ENCODE measurements at places on chromosomes 7 and 10.

DNA sequence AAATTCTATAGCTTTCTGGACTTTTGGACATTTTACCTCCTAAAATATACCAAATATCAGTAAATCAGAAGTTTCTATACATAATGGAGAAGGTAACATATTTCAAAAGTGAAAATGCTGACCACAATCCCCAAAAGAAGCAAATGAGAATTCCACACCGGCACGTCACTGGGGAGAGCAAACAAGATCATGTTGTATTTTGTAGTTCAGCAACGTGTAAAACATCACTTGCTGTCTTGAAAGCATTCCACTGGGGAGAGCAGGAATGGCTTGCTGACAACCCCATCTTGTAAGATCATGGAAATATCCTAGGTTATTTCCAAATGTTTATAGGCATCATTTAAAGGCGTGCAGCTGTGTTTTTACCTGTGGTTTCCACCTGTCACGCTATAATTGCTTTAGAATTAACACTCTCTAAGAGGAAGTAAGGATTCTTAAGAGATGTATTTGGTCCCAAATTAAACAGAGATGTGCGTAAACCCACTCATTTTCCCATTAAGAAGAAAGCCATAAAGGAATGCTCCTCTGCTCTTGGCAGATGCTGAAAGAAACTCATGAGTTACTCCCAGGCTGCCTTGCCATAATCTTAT is 397.1 kb upstream of the POT1 start:
- no peak for DNase-seq

GRCh38 chr7:140435252-140435895 is 31.5 kb downstream of the RAB19 start:
- no peak for DNase-seq

DNA sequence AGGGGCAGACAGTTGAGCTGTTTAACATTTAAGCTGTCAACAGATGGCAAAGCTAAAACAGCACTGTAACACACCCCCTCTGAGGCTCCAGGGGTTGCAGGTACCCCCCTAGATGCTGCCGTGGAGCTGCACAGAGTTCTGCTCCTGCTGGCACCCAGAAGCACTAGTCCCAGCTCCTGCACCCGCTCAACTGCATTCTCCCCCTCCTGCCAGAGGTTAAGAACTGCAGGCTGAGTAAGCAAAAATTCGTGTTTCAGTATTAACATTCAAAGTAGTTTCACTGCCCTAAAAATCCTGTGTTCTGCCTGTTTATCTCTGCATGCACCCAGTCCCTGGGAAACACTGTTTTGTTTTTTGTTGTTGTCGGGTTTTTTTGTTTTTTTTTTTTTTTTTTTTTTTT is 790.8 kb upstream of the KCND2 start:
- DNase-seq: no peak

GRCh38 chr10:75104842-75105241 is 6.6 kb upstream of the SAMD8 start:
- no peak for DNase-seq

DNA sequence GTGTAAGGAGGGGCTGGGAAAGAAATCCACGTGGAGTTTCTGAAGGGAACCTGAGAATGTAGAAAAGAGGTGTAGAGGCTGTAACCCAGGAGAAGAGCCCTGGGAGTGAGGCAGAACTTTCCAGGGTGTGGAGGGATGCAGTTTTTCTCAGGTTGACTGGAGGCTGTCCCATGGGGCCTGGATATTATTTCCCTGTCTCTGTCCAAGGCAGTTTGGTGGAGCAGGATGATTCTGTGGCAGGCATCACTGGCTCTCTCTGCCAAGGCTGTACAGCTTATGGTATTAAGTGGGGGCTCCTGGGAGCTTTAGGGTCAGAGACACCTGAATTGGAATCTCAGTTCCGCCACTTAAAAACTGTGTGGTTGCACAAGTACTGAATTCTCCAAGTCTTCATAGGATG is 81.6 kb downstream of the CHN2 start:
- DNase-seq: no peak

DNA sequence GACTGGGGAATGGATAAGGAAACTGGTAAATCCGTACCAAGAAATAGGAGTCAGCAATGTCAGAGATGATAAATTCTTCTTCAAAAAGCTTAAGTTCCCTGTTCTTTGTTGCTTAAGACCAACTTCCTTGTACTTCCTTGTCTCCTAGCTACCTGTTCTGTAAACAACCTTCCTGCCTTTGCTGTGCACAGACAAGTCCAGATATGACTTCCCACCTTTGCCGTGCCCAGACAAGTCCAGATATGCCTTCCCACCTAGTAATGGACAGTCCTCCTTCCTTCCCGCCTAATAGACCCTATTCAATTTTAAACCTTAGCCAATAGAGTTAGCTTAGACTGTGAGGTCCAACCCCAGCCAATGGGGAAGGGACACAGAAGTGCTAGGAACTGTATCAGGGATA is 2.5 kb upstream of the ZNF33A start:
- no peak for DNase-seq

DNA sequence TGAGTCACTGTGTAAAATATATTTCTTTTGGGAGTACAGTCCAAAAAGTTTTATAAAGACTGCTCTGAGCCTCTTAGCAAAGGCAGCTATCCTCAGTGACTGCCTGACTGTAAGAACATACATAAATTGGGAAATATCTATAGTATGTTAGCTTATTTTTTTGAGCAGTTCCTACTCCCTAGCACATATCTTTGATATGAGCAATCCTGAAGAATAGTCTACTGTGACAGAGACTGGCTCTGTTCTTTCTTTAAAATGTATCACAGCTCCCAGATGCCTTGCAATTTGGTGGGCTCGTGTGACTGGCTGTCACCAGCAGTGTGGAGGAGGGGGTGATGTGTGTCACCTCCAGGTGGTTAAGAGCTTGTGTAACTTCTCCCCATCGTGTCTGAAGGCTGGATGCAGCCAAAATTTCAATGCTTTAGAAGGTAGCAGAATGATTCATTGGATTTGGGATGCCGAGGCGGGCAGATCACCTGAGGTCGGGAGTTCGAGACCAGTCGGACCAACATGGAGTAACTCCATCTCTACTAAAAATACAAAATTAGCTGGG is 47.9 kb downstream of the MTERF1 start:
- no peak for DNase-seq

DNA sequence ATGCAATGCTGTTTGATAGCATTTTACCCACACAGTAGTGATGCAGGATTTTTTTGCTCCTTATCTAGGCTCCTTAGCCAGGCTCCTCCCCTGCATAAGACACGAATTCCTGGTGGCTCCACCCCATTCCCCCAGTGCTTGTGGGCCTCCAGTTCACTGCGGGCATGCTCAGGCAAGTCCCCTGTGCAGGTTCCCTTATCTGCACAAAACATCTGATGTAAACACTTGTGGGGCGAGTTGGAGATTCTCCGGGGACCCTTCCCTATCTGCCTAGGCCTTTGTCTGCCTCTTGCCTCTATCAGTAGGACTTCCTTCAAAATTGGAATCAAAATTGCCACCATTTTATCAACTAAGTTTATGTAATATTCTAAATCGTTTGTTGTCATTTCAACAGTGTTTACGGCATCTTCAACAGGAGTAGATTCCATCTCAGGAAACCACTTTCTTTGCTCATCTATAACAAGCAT is 5.4 kb upstream of the STK17A start:
- no peak for DNase-seq

- DNase-seq: no peak
Measured at GRCh38 chr7:151148319-151149259, 18.9 kb downstream of the GBX1 start.

- no peak for DNase-seq
Measured at GRCh38 chr7:152894295-152895170, 135.0 kb downstream of the ACTR3B start.

- no peak for DNase-seq
Measured at GRCh38 chr10:50279489-50279888, 28.2 kb upstream of the ASAH2 start.

DNA sequence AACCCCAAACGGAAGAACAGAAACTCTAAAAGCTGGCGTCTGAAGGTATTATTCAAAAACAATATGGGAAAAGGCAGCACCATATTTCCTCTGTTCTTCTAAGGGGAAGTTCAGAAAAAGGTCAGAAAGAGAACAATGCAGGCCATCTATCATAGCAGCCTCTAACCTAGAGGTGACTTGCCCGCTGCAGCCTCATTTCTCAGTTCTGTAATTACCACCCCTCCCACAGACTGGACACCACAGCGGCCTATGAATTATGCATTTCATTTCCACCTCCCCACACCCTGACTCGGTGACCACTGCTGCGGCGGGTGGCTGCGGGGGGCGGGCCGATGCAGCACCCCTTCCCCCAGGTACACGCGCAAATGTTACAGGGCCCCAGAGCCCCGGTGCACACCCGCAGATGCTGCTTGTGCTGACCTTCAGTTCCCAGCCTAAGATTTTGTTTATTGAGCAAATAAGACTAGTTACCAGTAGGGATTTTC is 125.5 kb downstream of the CLEC2L start:
- DNase-seq: no peak

GRCh38 chr10:44045020-44045419 is 339.9 kb downstream of the CXCL12 start:
- no peak for DNase-seq

DNA sequence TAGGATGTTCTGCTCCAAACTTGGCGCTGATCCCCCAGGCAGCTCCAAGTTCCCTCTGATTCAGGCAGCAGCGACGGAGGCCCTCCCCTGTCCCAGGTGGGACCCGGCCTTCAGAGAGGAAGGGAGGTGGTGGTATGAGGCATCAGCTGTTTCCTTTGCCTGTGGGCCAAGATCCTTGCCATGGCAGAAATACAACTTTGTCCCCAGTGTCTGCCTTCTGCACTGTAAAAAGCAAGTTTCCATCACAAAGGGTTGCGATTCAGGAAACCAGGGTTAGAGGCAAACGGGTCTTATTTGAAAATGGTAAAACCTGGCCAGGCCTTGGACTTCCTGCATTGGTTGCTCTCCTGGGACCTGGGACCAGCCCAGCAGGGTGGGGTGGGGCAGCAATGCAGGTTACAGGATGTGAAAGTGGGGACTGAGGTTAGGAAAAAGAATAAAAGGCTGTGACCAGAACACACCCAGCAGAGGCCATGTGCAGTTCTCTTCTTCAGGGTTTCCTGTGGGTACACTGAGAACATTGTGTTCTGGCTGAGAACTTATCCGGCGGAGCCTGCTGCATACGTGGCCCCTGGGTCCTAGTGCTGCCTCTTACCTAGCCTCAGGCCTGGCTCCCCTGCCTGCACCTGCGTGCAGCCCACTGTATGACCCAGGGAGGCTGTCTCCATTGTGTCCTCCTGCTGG is 25.1 kb upstream of the DDIT4 start:
- DNase-seq: no peak

- no peak for DNase-seq
Measured at GRCh38 chr7:151658778-151659177, 139.1 kb upstream of the RHEB start.

DNA sequence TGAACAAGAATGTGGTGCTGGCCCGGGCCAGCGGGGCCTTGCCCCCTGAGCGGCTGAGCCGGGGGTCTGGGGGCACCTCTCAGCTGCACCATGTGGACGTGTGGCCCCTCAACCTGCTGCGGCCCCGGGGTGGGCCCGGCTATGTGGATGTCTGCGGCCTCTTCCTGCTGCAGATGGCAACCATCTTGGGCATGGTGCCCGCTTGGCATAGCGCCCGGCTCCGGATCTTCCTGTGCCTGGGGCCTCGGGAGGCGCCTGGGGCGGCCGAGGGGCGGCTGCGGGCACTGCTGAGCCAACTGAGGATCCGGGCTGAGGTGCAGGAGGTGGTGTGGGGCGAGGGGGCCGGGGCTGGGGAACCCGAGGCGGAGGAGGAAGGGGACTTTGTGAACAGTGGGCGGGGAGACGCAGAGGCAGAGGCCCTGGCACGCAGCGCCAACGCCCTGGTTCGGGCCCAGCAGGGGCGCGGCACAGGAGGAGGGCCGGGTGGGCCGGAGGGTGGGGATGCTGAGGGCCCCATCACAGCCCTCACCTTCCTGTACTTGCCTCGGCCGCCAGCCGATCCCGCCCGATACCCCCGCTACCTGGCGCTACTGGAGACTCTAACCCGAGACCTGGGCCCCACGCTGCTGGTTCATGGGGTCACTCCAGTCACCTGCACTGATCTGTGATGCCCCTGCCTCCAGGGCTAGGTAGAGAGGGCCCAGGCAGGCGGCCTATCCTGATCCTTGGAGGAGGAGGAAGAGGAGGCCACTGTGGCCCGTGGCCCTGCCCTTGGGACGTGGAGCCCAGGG is 1.1 kb upstream of the TRIP6 start:
- peak; percentile 47 for DNase-seq

DNA sequence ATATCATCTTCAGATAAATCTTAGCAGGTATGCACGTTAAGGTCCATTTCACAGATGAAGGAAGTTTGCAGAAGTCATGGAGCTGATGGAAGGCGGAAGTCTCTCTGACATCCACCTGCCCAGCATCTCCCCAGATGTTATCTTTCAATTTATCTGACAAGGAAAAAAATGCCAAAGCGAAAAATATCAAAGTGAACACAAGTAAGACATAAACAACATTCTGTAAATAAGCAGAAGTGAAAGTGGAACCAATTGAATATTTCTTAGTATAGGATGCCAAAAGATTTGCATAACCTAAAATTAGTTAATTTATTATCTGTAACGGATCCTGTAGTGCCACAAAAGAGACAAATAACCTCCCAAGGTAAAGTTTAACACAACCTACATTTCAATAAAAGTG is 73.6 kb upstream of the NEBL start:
- DNase-seq: no peak

DNA sequence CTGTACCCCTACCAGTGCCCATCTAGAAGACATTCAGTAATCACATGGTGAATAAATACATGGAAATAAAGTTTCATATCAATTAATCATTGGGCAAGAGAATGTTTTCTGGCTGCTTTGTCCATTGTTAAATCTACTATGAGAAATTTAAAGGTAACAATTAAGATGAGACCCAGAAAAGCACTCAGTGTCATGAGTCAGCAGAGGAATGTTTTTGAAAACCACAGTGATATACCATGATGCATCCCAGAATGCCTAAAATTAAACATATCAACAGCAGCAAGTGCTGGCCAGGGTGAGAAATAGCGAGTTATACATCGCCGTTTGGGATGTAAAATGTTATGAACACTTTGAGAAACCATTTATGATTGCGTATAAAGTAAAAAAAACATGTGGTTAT is 825.3 kb upstream of the C7orf33 start:
- no peak for DNase-seq

- DNase-seq: no peak
Measured at GRCh38 chr7:94971051-94971867, 63.9 kb downstream of the PPP1R9A start.

DNA sequence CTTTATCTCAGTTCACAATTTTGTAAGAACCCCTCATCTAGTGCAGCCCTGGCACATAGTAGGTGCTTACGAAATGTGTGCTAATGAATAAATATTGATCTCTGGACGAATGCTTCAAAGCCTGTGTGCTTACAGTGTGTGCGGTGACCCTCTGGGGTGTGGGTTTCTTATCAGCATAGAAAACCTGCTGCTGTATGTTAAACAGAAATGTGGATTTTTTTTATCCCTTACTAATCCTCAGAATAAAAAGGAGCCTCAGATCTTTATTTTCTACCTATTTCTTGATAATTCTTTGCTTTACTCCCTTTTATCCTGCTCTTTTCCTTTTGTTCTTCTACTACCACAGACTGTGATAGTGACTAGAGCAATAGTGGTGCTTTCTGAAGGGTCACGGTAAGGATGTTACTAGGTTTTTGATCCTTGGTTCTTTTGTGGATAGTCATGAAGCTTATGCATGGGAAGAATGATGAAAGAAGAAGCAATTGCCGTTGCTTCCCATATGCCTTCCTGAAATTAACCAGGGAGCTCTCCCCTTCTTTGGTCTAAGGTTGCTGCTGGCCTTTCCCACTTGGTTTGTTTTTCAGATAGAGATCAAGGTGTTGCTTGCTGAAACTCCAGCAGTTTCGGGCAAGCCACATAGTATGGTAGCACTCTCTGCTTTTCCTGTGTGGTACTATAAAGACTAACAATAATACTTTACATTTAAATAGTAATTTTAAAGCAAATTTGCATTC is 44.7 kb downstream of the SPAG6 start:
- no peak for DNase-seq
